Suprapubic skin (tissue), 4 donors: ENCODE measurements at places on chromosomes 6 and 20. TPM values are rescaled to one million over a fixed set of nuclear protein-coding genes. Genes with fewer than 3 reads are reported as not detected.

- DNase-seq: peak; percentile 7
Observed at GRCh38 chr20:10665027-10665561, 8.7 kb downstream of the JAG1 start.

DNA sequence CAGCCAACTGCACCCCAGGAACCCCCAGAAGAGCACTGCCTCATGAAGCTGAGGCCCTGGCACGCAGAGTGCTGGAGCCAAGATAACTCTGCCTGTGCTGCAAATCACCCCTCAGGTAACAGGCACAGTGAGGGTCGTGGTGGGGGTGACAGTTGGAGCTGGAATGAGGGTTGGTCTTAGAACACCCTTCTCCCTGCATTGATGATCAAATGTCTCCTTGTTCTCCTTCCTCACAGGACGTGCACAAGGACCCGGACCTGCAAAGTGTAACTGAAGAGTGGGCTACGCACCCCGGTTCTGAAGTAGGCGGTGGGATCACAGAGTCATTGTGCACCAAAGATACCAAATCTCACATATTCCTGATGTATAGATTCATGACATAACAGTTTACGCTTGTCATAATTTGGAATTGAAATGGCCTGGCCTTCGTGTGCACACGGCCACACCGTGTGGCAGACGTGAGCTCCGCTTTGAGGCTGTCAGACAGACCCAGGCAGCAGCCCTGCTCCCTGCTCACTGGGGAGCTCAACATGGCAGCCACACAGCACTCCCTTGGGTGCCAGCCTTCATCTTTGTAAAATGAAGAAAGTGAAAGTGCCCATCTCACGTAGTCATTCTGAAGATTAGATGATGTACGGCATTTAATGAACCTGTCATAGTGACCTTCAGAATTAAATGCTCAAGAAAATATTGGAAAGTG is 8.8 kb downstream of the THBS2 start:
- peak; percentile 37 for DNase-seq

- DNase-seq: no peak
Observed at GRCh38 chr6:148934539-148934938, 187.7 kb downstream of the UST start.

APCDD1L gene
- 1.2 TPM for total RNA-seq

SLC35D3 gene
- 0.18 TPM for total RNA-seq
